ENCODE measurements at places on chromosomes 7 and 10.

GRCh38 chr7:138957753-138958390, 23.3 kb downstream of the KIAA1549 start:
- no peak for DNase-seq

- no peak for DNase-seq
These were observed 12.3 kb downstream of the AUTS2 start for GRCh38 chr7:69610374-69611084.

GRCh38 chr10:25600651-25601050, 333.4 kb upstream of the MYO3A start:
- no peak for DNase-seq

DNA sequence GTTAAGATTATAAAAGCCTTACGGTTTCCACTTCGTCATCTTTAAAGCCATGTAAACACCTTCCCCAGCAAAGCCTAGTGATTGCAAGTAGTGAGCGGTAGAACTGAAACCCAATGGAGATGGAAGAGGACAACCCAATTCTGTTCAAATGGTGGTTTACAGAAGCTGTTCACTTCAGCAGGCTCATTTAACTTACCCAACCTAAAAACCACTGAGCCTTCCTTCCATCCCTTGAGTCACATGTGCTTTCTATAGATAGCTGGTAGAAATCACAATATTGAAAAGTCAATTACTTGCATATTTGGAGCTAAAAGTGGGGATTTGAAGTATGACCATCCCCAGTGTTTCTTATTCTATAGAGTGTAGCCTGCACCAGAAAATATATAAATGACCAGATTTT, 667.7 kb downstream of the SUGCT start:
- DNase-seq: no peak

DNA sequence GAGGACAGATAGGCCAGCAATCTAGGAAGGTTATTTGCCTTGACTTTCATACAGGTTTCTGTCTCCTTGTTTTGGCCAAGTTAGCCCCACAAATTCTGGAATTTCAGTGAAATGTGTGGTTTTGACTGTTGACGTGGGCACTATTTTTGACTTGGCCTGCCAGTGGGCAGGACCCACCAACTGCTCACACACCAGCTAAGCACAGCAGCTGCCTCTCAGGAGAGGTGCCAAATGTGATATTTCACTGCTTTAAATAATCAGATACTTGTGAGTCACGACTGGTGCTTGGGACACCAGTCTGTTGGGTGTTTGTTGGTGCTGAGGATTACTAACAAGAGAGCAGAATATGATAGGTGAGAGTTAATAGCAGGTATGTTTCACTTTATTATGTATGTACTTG, 409.7 kb upstream of the MTPN start:
- DNase-seq: no peak

DNA sequence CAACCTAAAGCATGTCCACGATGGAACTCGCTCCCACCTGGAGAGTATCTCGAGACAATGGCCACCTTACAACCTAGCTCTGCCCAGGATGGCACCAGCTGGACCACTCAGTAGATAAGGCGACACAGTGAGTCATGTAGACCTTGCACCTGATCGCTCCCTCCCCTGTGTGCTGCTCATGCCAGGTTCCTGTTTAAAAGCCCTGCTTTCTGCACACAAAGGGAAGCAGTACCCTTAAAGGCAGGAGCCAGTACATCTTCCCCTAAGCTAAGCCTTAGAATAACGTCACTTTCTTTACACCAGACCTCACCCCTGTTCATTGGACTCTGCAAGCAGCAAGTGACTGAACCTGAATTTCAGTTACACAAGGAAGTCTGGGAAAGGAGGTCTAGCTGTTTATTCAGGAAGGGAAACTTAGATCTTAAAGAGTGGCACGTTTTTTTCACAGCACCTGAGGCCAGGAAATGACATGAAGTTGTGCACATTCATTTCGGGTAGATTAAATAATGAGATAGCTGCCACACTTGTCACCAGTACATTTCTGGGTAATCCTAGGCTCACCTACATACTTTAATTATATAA, 117.9 kb downstream of the MTPAP start:
- no peak for DNase-seq

DNA sequence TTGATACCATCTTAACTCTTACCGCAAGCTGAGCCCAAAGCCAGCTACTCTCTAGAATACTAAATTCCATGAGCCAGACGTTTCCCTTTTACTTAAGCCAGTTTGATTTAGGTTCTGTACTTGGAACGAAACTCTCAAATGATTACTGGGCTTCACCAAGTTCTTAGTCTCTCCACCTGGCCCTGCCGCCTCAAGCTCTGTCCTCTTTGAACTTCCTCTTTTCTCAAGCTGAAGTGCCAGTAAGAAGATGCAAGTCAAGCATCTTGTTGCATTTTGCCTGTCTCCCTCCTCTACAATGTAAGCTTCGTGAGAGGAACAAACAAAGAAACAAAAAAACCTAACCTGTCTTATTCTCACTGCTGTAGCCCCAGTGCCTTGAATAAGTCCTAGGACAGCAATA, 358.2 kb upstream of the NPVF start:
- DNase-seq: no peak

DNA sequence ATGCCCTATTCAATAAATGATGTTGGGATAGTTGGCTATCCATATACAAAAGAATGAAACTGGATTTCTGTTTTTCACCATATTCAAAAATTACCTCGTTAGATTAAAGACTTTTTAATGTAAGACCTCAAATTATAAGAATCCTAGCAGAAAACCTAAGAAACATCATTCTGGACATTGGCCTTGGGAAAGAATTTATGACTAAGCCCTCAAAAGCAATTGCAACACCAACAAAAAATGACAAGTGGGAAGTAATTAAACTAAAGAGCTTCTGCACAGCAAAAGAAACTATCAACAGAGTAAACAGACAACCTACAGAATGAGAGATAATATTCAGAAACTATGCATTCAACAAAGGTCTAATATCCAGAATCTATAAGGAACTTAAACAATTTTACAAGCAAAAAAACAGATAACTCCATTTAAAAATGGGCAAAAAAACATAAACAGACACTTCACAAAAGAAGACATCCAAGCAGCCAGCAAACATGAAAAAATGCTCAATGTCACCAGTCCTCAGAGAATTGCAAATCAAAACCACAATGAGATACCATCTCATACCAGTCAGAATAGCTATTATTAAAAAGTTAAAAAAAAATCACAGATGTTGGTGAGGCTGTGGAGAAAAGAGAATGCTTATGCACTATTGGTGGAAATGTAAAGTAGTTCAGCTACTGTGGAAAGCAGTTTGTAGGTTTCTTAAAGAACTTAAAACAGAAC, 309.8 kb downstream of the AHR start:
- DNase-seq: no peak

DNA sequence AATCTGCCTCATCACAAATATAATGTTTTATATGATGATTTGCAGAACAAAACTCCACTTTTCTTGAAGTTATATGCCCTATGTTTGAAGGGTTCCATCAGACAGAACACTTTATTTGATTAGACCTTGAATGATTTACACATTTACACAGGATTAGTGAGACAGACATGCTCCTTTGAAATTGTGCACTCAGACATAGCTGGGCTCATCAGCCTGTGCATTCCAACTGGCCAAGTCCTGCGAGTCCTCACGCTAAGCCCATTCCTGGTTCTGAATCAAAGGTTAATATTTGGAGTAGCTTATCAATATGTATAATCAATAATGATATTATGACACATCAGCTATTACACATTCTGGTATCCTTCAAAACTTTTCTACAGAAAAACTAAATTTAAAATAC, 173.6 kb downstream of the MBL2 start:
- no peak for DNase-seq

GRCh38 chr10:16491933-16492332, 29.7 kb downstream of the C1QL3 start:
- no peak for DNase-seq

DNA sequence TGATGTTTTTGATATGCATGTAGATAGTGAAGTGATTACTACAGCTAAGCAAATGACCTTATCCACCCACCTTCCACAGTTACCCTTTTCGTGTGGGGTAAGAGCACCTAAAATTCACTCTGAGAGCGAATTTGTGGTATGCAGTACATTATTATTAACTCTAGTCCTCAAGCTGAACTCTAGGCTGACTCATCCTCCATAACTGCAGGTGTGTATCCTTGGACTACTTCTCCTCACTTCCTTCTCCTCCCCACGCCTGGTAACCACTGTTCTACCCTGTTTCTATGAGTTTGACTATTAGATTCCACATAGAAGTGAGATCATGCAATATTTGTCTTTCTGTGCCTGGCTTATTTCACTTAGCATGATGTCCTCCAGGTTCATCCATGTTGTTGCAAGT, 484.6 kb downstream of the GATA3 start:
- DNase-seq: no peak

GRCh38 chr10:35355971-35356724, 19.8 kb downstream of the CCNY start:
- no peak for DNase-seq

GRCh38 chr7:36180121-36180520, 27.1 kb downstream of the EEPD1 start:
- no peak for DNase-seq

GRCh38 chr10:3433131-3433530, 260.5 kb upstream of the PITRM1 start:
- no peak for DNase-seq

- no peak for DNase-seq
These were observed 4.1 kb upstream of the PILRB start for GRCh38 chr7:100353685-100354330.

- DNase-seq: no peak
These were observed 25.9 kb downstream of the VAX1 start for GRCh38 chr10:117112220-117112619.

DNA sequence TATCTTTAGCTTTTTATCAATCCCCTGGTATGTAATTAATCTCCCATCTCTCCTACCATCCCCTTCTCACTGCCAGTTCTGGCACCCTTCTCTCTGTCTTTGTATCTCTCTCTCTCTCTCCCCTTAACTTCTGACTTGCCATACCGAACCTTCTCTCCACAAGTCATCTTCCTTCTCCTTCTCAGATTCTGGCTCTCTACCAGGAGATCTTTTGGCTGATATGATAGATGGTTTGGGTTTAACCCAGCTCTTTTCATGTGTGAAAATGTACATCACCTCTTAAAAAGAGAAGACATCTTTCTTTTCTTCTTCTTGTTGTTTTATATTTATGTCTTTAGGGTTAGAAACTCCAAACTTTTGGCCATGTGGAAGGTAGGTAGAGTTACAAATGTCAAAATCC, 196.7 kb downstream of the HGF start:
- DNase-seq: no peak

GRCh38 chr10:131905267-131905571, 4.4 kb downstream of the PPP2R2D start:
- DNase-seq: no peak

DNA sequence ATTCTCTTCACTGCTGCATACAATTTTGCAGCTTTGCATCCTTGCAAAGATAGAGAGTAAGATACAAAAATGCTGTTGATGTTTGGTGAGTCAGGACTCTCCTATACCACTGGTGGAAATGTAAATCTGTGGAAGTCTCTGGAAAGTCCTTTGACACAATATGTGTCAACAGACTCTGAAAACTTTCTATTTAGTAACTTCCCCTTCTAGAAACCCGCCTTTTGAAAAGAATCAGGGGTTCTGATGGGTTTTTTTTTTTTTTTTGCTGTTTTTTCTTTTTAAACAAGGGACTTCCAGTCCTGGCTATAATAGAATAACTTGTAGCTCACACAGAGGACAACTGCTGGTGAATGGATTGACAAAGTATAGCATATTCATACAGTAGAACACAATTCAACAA, 16.4 kb downstream of the NOD1 start:
- DNase-seq: no peak

DNA sequence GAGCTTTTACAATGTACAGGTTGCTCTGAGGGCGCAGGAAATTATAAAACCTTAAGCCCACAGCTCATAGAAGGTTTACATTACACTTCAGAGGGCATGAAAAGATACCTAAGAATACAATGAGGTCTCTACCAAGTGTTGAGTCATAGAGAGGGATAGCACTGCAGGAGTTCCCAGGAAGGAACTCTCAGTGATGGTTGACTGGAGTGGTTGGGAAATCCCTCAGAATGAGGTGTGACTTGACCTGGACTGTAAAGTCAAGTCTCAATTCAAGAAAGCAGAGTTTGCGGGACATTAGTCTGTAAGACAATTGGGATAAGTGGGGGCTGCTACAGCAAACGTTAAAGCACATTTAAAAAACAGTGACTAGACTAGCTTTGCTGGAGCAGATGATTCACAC, 21.9 kb downstream of the TNKS2 start:
- DNase-seq: no peak

- no peak for DNase-seq
These were observed 6.5 kb downstream of the FKBP14 start for GRCh38 chr7:30019960-30020359.

GRCh38 chr7:150429699-150430098, 20.7 kb upstream of the GIMAP8 start:
- DNase-seq: no peak

DNA sequence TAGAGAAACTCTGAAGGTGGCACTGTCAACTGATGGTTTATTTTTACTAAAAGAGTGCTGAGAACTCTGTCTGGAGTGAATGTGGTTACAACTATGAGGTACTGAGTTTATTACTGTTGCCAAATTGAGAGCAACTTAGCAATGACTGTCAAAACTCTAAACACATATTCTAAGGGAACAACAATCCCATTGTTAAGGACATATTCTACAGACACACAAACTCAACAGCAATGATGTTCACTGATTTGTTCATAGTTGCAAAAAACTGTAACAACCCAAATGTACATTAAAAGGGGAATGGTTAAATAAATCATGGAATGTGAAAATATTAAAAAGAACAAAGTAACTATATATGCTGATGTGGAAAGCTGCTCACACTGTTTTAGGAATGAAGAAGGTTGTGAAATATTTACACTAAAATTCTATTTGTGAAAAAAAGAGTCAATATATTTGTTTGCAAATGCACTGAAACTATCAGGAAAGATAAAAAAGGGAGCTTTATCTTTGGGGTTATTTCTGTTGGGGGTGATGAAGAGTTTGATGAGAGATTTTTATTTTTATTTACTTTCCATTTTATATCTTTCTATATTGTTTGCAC, 12.9 kb downstream of the PON2 start:
- DNase-seq: no peak

GRCh38 chr7:90165724-90166123, 11.5 kb downstream of the STEAP1 start:
- DNase-seq: no peak

- no peak for DNase-seq
These were observed 234.3 kb downstream of the COBL start for GRCh38 chr7:51082096-51082840.

GRCh38 chr10:121325490-121326231, 272.6 kb downstream of the FGFR2 start:
- DNase-seq: no peak

GRCh38 chr7:1019789-1020610, 24.3 kb upstream of the GPR146 start:
- DNase-seq: no peak

DNA sequence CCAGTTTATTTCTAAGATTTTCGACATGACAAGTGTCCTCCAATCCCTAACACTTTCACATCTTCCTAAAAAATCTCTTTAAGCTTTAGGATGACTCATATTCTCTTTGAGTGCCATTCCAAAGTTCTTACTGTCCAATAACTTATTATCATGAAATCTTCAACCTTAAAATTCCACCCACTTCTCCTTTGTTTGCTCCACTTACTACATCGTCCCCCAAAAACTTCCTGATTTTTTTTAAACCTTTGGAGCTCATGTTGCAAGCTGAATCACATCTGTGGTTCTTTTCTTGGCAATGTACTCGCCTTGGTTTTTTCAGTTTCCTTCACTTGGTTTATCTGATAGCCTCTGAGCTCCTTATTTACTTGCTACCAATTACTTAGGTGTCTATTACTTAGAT, 39.2 kb upstream of the JCAD start:
- no peak for DNase-seq

GRCh38 chr7:66542528-66543269, 86.0 kb upstream of the KCTD7 start:
- DNase-seq: no peak
